ENCODE measurements at places on chromosomes 13 and 19.

DNA sequence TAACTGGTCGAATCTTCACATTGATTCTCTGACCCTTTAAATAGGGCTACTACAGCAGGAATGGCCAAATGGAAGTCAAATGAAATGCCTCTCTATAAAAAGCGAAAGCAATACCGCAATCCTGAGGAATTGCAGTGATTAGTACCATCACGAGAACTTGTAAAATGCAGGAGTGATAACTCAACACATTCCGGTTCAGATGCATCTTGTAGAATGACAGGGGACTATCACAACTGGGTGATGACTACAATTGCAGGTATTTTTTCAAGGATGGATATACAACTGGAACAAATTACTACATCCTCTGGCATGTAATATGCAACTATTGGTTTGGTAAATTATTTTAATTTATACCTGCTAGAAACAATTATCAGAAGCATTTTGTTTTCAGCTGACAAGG lies 140.4 kb downstream of the PCDH20 start:
- DNase-seq, result no peak

DNA sequence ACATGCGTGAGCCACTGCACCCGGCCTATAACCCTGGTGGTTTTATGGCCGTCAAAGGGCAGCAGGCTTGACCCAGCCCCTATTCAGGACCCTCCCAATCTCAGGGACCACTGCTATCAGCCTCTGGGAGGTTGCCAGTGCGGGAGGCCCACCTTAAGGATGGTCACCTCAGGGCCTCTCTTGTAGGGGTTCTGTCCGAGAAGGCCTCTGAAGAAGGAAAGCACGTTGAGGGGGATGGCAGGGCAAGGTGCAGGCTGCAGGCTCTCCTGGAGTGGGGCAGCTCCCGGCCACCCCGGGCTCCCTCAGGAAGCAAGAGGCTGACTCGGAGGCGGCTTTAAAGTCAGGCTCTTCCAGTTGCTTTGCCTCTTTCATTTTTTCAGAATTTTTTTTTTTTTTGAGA lies 6.0 kb upstream of the GRTP1 start:
- no peak for DNase-seq

DNA sequence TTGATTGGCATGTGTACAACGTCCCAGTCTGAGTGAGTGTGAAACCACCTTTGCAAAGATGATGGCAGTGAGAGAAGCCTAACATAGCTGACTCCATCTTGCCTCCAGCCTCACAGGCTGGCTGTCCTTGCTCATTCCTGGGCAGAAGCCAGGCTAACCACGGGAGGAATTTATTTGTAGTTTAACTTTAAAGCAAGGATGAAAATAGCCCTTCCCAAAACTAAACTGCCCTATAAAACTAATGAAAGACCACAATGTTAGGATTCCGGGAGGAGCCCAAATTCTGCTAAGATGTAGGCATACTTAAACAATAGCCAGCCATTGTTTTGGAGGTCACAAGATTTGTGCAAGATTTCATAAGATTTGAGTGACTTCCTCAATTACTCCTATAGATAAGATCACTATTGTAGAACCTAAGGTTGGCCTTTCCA lies 96.6 kb upstream of the LSM14A start:
- DNase-seq, result no peak

GRCh38 chr13:56332671-56333070 lies 808.0 kb upstream of the PRR20A start:
- DNase-seq, result no peak

GRCh38 chr19:33809960-33810359 lies 13.3 kb downstream of the KCTD15 start:
- DNase-seq, result no peak

- DNase-seq, result no peak
These were observed 367.7 kb downstream of the KCNRG start for GRCh38 chr13:50382951-50383350.

GRCh38 chr19:16612636-16613035 lies 15.4 kb downstream of the MED26 start:
- DNase-seq, result no peak

DNA sequence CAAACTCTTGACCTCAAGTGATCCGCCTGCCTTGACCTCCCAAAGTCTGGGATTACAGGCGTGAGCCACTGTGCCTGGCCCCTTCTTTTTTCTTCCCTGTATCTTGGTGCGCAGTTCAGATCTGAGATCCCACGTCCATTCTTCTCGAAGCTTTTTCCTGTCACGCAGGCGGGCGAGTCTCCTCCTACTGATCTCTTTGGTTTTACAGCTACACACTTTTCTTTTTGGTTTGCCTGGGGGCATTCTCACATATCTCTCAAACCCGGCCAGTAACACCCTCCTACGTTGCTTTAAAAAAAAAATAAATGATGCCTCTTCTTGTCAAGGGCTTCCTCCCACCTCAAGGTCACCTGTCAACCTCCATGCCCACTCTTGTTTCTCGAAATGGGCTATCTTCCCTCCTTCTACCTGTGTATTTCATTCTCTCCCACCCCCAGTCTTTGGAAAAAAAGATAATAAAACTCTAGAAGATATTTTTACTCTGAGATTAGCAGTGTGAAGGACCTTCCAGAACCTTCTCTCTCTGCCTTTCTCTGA lies 12.1 kb downstream of the TMPRSS9 start:
- DNase-seq, result no peak

DNA sequence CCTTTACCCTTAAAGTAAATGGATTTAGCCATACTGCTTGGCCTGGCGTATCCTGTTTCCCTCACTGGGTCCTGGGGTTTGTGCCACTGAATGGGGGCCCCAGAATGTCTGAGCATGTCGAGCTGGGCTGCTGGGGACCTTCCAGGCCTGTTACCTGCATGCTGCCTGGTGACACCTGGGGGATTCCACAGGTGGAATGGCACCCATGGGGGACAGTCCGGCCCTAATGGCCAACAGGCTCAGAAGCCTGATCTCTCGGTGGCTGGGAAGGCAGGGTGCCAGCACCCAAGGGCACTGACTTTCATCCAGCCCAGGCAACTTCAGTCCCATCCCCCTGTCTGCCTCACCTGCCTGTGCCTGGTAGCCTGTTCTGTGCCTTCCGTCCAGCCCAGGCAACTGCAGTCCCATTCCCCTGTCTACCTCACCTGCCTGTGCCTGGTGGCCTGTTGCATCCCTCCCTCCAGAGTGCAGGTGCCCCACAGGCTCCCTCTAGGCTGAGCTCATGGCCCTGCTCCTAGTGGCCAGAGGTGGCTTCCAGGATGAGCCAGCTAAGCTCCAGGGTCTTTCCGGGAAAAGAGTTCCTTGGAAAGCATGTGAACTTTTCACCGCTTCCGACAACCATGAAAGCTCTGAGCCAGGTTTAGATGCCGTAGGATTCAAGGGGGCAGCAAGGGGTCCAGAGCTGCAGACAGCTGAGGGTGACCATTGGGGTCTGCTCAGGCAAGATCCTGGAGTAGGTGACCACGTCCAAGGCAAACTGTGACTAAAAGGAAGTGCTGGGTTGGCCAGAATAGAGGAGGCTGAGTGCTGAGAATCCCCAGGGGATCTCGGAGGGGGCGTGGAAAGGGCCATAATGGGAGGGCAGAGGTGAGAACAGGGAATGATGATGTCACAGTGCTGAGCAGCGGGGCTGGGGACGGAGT lies 30.3 kb upstream of the ZNF492 start:
- no peak for DNase-seq

DNA sequence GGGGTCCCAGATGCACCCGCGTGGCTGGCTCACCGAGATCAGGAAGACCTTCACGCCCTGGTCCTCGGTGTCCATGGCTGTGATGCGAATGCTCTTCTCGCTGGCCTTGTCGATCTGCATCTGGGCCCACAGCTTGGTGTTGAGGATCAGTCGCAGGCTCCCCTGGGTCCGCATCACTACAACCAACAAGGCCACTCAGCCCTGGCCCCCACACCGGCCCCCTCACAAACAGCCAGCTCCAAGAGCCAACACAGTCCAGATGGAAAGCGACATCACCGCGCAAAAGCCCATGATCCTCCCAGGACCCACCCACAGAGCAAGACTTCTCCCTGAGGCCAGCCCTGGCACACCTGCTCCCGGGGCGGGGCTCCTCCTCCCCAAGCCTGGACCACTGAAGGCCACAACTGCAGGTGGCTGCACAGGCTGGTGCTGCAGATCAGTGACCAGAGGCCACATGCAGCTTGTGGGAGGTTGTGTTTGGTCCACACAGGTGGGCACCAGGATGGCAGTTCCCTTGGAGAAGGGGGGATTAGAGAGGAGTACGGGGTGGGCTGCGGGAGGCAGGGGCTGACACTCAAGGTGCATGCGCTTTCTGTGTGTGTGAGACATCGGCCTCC lies 4.5 kb downstream of the CAPS start:
- DNase-seq, result no peak

DNA sequence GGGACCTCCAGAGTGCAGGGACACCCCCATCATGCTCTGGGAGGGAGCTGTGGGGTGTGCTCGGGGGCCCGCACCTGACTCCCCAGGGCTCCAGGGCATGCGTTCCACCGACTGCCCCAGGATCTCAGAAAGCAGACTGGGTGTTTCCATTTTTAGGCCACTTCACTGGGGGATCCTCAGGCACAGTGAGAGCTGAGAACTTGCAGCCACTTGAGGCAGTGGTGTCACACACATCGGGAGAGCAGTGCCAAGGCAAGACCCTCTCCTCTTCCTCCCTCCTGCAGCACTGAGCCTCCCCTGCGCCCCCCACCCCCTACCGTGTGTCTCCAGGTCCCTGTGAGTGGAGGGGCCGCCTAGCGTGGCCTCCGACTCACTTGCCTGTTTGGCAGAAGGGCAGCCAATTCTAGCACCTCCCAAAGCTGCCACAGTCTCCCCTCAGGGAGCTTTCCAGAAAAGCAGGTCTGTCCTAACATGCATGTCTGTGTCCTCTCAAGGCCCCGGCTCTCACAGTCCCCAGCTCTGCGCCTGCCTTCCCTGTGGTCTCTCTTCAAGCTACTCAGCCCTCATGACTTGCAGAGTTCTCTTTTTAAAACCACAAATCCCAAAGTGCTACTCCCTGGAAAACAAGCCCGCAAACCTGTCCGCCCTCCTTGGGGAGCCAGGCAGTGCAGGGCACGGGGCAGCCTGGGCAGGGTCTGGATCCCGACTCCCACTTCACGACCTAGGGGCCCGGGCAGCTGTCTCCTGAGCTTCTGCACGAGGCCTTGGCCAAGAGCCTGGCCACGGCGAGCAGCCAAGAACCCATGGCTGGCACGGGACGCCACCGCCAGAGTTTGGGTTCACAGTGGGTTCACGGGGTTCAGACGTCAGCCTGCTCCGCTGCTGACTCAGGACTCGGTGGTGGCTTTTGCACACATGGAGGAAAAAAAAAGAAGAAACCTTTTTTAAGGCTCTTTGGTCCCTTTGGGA lies 94.1 kb downstream of the STK24 start:
- no peak for DNase-seq

DNA sequence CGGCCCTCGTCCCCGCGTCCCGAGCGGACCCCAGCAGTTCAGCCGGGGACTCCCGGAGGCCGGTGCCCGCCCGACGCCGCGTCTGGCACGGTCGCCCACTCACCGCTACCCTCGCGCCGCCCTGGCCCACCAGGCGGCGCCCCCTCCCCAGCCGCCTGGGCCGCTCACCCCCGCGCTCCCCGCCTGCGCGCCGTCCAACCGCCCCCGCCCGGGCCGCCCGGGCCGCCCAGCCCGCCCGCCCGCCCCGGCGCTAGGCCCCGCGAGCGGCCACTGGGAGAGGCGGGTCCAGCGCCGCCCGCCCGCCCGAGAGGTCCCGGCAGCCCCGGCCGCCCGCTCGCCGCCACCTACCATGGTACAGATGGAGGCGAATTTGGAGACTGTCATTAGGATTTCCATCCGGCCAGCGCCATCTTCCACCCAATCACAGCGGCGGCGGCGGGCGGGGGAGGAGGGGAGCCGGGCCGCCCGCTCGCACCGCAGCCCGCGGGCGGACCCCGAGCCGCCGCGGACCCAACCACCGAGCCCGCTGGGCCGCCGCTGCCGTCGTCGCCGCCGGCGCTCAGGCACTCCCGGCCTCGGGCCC lies at the start of gene USP12:
USP12 (minus strand) TSS at position 568 of the 583 bp plus-strand sequence; CDS start at position 396, 172 bp downstream.
- peak; percentile 17 for DNase-seq

DNA sequence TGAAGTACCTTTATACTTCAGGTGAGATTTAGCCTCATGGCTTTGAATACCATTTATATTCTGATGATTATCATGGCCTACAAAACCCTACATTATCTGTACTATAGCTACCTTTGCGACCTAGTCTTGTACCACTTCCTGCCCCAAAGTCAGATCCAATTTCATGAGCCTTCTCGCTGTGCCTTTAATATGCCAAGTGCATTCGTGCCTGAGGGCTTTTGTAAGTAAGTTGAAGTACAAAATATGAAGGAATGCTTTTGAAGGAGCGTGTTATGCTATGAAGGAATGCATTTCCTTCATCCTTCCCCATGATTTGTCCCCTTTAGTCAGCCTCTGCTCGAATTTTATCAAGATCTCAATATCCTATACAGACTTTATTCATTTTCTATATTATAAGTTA lies 9.2 kb upstream of the RASL11A start:
- DNase-seq, result no peak

DNA sequence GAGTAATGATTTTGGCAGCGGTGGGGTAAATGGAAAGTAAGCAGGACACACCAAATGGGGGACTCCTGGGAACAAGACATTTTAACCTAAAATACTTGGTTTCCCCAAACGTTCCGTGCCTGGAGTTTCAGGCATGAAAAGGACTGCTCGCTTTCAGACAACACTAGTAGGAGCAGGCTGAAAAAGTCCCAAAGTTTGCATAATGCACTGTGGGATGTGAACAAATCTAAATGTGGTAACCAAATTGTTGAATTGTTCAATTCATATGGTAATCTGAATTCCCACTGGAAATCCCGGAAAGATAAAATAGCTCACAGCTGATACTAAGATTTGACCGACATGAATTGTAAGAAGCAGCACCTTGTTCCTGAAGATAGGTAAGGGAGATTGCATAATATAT lies 467.2 kb upstream of the ARGLU1 start:
- no peak for DNase-seq

DNA sequence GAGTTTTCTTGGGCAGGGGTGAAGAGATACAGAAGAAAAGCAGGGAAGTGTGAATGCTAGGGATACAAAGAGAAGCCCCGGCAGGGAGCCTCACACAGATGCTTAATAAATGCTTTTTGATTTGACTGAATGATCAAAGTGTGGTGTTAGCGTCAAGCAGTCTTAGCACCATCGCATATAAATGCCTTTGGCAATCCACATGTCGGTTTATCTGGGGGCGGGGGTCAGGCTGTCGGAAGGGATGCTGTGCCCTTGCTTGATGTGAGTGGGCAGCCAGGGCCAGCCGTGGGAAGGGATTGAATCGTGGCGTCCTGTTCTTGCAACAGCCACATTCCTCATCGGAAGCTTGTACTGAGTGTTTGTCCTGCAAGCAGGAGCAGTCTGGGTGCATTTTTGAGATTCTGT lies 173.1 kb downstream of the LACC1 start:
- DNase-seq, result no peak

GRCh38 chr19:10137751-10138682 lies 18.3 kb upstream of the EIF3G start:
- no peak for DNase-seq

- DNase-seq, result no peak
These were observed 2.5 kb upstream of the ISYNA1 start for GRCh38 chr19:18440415-18440877.
